ENCODE measurements at places on chromosomes 2 and 18.

GRCh38 chr18:50742952-50743351 is 76.9 kb downstream of the MRO start:
- DNase-seq: no peak

DNA sequence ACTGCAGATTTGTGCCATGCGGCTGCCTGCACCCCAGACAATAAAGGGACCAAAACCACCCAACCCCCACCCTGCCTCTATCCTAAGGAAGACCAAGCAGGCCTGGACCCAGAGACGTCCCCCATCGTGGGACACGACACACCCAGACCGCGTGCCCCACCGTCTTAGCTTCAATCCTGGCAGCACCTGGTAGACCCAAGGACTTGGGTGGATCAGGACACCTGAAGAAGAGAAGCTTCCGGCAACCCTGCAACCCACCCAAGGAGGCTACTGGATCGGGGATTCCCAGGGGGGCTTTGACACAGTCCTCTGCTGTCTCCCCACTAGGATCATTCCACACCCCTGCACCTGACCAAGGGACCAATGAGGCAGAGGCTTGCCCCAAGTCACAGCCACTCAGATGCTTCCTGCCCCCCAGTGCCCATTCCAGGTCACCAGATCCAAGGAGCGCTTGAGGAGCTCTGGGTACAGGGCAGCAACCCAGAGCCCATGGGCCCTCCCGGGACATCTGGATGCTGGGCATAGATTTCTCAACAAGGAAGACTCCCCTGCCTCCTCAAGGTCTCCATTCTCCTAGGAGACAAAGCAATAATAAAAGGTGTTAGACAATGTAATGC is 3.6 kb downstream of the ALPI start:
- DNase-seq: no peak

DNA sequence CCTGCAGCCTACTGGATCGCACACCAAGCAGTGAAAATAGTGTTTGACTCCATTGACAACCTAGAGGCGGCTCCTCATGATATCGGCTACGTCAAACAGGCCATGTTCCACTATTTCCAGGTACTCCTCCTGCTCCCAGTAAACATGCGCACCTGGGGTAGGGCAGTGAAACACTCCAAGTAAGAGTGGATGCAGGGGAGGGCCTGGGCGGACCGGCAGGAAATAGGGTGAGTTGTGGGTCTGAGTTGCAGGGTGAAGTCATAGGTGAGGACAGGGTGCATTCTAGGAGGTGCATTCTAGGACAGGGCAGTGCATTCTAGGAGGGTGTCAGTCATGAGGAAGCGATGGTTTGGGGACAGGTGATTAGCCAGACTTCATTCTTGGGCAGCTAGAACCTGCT is 5.0 kb downstream of the NAGK start:
- DNase-seq: no peak

GRCh38 chr2:43230351-43230885 is 4.0 kb upstream of the ZFP36L2 start:
- no peak for DNase-seq

DNA sequence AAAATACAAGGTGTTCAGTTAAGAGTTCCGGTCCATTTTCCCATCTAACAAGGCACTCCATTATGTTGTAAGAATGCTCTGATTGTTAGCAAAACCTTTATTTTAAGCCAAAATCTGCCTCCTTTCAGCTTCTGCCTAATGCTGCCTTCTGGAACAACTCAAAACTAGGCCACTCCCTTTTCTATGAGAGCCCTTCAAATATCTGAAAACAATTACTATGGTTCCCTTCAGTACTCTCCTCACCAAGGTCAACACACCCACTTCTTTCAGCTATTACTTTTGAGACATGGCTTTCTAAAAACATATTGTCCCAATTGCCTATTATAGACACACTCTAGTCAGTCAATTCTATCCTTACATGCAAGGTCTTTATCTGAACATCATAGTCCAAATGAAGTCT is 429.4 kb downstream of the ERBB4 start:
- DNase-seq: no peak

DNA sequence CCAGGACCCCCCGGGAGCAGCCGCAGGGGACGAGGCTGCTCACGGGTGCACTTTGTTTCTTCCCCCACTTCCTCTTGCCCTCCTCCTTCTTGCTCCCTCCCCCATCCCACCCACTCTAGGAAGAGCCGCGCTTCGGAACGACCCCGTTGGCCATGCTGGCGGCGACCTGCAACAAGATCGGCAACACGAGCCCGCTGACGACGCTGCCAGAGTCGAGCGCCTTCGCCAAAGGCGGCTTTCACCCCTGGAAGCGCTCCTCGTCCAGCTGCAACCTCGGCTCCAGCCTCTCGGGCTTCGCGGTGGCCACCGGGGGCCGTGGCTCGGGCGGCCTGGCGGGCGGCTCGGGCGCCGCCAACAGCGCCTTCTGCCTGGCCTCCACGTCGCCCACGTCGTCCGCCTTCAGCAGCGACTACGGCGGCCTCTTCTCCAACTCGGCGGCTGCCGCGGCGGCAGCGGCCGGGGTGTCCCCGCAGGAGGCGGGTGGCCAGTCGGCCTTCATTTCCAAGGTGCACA is 1.3 kb downstream of the SP9 start:
- DNase-seq: no peak

DNA sequence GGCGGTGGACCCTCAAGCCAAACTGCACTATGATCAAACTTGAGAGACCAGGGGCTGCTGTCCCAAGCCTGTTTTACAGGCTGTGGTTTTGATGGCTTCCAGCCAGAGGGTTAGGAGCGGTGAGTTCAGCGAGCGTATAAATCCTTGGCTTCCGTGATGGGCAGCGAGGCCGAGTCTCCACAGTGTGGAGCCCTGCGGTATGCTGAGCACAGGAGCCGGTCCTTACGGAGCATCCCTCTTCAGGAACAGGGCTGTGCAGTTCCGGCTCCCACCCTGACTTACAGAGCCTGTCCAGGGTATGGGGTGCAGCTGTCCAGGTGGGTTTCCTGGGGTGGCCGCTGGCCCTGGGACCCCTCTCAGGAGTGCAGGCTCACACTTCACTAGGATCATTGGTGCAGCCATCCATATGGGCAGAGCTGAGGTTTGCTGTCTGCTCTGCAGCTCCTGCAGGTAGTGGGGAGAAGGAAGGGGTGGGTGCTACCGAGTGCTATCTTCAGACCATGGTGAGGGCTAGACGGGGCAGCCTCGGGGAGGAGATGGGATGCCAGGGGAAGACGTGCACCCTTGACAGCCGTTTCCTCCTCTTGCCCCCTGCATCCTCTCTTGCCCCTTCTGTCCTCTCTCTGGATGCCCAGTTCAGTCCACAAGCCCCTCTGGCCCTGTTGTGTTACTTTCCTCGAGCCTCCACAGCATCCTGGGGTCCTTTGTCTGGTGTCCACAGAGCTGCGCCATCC is 104.3 kb downstream of the FAM210A start:
- no peak for DNase-seq

DNA sequence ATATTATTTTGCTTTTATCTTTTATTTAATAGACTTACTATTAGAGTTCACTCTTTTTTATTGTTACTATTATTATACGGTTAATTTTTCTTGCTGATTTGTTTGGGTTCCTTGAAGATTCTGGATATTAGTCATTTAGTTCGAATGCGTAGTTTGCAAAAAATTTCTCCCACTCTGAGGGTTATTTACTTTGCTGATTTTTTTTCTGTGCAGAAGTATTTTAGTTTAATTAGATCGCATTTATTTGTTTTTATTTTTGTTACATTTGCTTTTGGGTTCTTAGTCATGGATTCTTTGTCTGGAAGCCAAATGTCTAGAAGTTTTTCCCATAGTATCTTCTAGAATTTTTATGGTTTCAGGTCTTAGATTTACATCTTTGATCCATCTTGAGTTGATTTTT is 585.2 kb downstream of the CPS1 start:
- no peak for DNase-seq

GRCh38 chr2:24830351-24830750 is 37.1 kb downstream of the CENPO start:
- DNase-seq: no peak

GRCh38 chr18:79588636-79589481 is 90.7 kb upstream of the CTDP1 start:
- no peak for DNase-seq

GRCh38 chr2:64751286-64752260 is 97.9 kb upstream of the SERTAD2 start:
- DNase-seq: peak; percentile 82
